ENCODE measurements at places on chromosomes 3 and 15.

- no peak for DNase-seq
These were observed 73.4 kb downstream of the ULK4 start for GRCh38 chr3:41888368-41889076.

GRCh38 chr3:46935168-46935858, 41.2 kb downstream of the CCDC12 start:
- no peak for DNase-seq

DNA sequence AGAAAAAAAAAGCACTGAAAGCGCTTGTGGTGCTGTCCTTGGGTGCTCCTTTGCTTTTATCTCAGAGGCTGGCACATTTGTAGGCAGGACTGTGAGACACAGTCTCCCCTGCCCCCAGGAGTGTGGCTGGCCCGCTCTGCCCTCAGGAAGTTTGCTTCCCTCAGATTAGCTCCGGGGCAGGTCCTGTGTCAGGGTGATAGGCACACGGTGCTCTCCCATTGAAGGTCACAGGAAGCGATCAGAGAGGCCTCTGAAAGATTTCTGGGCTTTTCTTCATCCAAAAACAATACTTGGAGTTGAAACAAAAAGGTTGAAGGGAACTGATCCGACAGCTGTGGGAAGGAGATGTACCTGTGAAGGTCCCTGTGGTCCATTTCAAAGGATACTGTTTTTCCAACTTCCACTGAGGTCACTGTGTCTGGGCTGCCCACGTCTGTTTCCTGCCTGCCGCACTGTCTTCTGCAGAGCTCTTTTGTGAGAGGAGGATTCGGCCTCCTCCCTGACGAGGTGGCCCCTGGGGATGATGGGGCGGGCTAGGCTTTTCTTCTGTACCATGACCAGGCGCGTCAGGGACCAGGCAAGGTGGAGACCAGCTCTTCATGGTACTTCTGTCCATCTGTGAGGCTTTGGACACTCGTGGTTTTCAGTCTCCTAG, 330.5 kb upstream of the CTDSPL start:
- no peak for DNase-seq

DNA sequence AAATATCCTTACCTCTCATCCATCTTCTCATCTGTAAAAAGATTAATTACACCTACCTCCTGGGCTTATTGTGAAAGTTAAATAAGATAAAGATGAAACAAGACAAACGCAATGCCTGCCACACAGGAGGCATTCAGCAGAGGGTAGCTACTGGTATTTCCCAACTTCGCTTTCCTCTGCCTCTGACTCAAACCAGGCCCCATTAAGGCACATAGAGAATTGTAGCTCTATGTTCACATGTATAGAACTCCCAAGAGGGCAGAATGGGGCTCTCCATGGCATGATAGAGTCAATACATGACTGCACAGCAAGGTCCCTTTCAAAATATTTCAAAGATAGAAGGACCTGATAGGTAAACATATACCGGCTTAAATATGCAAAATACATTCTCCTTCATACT, 1.4 kb downstream of the LYSMD2 start:
- no peak for DNase-seq

DNA sequence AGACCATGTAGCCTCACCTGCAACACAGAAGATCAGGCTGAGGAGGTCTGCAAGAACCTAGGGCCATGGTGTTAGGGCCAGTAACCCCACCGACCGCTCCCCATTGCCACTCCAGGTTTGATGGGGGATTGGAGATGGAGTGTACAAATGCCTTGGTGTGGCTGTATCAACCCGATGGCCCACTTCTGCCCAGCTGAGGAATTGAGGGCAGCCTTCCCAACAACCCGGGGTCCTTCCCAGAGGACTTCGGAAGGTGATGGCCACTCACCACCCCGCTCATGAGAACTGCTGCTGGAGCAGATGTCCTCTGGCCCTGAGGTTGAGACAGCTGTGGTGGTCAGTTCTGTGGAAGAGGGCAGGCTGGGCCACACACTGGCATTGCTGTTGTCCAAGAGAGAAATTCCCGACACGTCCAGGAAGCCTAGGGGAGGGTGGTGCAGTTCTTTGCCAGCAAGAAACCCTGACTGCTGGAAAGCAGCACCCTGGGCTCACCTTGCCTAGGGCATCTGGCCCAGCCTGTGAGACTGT, 8.9 kb downstream of the GORASP1 start:
- no peak for DNase-seq

GRCh38 chr3:46349484-46350261, 4.2 kb upstream of the CCR2 start:
- no peak for DNase-seq

DNA sequence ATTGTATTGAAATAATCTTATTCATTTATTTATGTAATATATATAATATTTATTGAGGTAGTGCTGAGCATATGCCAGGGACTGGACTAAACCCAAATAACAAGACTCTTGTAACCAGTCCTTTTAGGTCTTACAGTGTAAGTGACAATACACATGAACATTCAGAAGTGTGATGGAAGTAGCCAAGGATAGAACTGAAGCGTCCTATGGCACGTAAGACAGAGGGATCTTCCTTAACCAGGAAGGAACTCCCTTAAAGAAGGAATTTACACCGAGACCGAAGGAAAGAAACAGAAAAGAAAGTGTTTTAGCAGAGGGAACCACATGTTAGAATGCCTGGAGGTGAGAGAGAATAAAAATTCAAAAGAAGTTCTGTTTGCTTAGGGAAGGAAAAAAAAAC, 23.6 kb upstream of the CLDN1 start:
- no peak for DNase-seq

DNA sequence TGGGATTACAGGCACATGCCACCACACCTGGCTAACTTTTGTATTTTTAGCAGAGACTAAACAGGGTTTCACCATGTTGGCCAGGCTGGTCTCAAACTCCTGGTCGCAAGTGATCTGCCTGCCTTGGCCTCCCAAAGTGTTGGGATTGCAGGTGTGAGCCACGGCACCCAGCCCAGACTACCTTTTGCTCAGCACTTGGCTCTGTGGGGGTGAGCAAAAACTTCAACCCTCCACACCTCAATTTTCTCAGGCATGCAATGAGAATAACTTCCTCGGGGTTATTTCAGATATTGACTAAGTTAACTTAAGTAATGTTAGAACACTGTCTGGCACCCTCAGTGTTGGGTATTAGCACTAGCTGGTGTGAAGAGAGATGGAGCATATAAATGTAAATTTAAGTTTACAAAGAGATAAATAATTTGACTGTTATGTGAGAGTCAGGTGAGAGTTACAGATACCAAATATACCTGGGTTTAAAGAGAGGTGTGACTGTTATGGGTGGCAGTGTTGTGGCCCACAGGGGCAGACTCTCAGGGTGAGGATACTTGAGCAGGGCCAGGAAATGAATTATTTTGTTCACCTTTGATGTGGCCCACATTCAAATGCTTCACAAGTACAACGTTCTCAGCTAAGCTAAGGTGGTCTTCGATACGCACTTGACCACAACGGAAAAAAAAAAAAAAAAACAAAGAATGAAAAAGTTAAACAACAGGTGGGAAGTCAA, 29.0 kb downstream of the CPOX start:
- DNase-seq, result no peak
